ENCODE measurements at places on chromosomes 2 and 18.

GRCh38 chr2:8615576-8616281 lies 66.1 kb upstream of the ID2 start:
- no peak for DNase-seq

DNA sequence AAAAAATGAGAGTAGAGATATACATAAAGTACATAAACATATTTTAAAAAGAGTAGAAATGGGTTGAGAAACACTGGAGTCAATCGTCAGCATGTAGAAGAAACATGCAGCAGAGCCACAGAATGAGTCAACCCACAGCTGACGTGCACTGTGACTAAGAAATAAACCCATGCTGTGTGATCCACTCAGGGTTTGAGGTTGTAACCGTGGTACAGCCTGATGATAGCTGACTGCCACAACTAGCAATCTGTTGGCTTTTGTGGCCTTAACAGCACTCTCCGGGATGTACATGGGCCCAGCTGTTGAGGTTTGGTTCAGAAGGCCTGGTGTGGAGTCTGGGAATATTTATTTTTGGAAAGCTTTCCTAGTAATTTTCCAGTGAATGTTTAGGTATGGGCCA lies 554.4 kb upstream of the MEX3C start:
- DNase-seq = no peak

GRCh38 chr18:43934781-43935471 lies 657.6 kb upstream of the SYT4 start:
- DNase-seq = no peak

DNA sequence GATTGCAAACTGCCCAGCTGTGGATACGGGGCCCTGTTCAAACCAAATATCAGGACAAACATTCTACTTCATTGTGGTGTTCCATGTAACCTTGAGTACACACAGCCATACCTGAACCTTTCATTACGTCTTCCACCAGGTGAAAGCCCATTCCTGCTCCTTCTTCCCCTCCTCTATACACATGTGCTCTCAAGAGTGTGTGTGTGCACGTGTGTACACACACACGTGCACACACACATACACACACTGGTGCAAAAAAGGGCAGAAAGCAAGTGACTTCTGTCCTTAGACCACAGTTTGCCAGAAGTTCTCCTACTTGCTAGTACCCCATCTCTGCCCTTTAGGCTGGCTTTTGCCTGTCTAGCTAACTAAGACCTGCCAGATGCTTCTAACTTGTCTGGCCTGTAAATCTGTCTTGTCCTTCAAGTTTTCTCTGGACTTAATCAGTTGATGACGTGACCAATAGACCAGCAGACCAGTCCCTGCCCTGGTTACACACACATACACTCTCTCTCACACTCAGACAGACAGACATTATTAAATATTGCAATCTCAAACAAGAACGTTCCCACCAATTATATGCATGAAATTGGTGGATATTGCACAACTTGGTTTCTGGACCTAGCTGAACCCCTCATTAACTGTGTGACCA lies 163.4 kb downstream of the MSH2 start:
- no peak for DNase-seq

DNA sequence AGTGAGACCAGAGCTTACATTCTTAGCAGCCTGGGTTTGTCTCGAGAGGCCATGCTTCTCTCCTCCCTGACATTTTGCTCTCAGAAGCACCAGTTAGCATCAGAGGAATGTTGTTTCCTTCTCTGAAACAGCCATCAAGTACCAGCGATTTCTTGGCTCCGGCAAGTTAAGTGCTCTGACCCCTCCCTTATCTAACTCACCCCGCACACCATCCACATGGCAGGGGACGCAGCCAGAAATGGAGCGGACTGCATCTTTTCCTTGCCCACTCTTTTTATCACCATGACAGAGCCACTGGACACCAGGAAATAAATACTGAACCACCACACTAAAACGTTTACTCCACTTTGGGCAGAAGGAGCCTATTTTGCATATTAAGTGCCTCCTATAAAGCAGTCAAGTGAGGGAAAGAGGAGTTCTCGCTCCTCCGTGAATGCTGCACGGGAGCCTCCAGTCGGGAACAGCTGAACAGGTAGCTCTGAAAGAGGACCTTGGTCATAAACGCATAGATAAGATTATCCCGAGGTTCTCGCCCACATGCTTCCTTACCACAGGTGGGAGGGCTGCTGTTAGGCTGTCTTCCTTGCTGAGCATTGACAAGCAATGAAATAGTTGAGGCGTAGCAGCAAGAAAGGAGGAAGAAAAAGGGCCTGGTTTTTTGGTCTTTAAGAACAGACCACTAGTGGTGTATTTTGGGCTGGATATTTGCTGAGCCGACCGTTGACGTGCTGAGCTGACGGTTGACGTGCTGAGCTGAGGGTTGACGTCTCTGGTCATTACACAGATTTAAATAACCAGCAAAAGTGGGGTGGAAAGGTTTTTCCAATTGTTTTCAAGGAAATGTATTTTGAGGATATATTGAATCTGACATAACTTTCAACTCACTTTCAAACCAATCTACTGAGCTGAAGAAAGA lies 71.4 kb upstream of the ITGB6 start:
- no peak for DNase-seq

GRCh38 chr2:192419786-192420185 lies 225.1 kb upstream of the TMEFF2 start:
- DNase-seq = no peak

DNA sequence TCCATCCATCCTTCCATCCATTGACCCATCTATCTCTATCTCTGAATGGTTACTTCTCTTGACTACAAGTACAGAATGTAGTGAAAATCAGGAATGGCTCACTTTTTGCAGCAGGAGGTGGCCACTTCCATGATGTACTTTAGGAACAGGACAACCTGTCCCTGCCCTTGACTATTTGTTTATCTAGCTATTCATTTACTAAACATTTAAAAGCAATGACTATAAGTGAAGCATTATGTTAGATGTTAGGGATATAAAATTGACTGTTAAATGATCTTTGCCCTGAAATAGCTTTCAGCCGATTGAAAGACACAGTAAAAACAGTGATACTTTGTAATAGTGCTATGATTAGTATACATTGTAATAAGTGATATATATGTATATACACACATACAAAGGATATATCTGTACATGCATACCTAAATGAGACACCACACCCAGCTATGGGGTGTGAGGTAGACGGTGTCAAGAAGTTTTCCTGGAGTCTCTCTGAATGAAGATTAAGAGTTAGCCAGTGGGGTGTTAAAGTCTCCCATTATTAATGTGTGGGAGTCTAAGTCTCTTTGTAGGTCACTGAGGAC lies 68.5 kb downstream of the C18orf54 start:
- no peak for DNase-seq

DNA sequence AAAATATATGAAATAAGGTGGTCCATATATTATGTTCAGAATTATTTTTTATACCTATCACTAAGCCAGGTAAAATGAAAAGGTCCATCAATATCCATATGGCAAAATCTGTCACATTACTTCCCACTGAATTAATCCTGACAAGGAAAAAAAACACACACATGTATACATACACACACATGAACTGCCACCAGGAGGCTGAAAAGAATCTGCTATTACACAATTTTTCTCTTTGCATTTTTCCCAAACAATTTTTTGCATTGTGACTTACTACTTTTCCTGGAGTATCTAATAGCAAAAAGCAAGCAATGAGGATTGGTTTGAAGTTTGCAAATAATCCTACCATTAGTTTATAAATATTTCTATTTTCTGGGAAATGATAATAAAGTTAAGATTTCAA lies 128.2 kb upstream of the CD226 start:
- no peak for DNase-seq

- DNase-seq = no peak
Observed at GRCh38 chr2:72929010-72929409, 11.7 kb downstream of the EMX1 start.

Data from SK-N-DZ (cell line).